ENCODE measurements at places on chromosomes 11 and 22.

GRCh38 chr11:117523680-117524079, 196.0 kb downstream of the CEP164 start:
- DNase-seq, result no peak

GRCh38 chr11:128662076-128662475, 31.8 kb upstream of the FLI1 start:
- no peak for DNase-seq

GRCh38 chr22:25508761-25509321, 55.6 kb upstream of the GRK3 start:
- DNase-seq, result no peak

GRCh38 chr22:24304062-24304675, 33.5 kb downstream of the SPECC1L start:
- DNase-seq, result no peak

DNA sequence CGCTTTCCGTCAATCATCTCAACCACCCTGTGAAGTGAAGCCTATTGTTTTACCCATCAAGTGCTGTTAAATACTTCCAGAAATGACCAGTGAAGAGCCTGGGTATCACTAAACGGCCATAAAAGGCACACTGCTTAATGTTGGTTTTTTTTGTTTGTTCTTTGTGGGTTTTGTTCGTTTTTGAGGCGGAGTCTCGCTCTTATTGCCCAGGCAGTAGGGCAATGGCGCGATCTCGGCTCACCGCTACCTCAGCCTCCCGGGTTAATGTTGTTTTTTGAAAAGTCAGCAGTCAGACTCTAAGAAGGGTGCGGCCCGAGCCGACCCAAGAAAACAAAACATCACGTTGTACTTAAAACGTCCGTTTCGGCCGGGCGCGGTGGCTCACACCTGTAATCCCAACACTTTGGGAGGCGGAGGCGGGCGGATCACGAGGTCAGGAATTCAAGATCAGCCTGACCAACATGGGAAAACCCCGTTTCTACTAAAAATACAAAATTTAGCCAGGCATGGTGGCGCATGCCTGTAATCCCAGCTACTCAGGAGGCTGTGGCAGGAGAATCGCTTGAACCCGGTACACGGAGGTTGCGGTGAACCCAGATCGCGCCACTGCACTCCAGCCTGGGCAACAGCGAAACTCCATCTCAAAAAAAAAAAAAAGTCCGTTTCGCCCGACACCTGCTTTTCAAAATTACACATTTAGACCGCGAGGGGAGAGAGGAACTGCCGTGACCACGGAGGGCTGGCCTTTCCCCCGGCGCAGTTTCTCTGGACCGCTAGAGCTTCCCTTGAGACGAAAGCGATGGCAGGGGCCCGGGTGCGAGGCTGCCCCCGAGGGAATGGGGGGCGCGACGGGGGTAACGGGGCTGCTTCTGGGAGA, 714 bp downstream of the CD59 start:
- DNase-seq, result no peak

DNA sequence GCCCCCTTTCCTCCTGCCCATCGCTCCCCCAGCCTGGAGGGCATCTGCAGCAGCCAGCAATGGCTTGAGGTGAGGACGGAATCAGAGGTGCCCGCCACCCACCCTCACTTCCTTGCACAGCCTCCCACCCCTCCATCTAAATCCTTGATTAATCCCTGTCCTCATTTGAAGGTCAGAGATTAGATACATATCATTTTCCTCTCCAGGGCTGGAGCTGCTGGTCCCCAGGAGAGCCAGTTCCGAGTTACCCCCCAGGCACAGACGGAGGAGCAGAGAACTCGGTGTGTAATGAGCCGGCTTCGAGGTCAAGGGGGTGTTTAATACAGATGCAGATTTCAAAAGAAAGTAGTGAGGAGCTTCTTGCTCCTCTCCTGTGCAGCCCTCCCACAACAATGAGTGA, 542.1 kb downstream of the MN1 start:
- DNase-seq, result no peak

GRCh38 chr11:78857688-78858087, 283.0 kb upstream of the NARS2 start:
- no peak for DNase-seq

DNA sequence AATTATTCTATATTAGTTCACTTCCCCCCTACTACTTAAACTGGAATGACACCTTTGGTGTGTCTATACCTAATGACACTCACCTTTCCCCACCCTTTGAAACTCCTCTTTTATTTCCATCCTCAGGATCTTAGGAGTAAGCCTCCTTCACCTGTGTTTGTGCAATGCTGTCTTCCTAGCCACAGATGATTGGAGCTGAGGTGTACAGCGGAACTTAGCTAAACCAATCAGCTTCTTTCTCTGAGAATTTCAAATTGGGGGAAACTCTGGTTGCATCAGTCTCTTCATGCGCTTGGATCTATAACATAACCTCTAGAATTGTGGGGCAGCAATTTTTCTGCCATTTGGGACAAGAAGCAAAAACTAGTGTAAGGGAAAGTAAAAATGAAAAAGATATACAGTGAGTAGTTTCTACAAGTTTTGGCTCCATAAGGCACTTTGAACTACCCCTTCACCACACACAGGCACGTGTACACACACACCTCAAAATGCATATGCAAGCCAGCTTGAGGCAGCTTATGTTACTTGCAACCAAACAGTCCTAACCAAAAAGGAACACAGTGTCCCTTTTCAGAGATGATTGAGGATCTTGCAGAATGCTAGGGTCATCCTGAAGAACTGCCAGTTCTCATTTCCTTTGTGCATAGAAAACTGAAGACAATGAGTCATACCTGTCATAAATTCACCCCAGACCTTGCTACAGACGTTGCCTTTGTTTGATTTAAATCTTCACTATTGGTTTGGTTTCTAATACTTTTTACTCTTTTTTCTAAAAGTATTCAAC, 36.0 kb upstream of the LDLRAD3 start:
- DNase-seq, result no peak

Measured in NCI-H524 treated with DMSO at 0.1 percent for 48 hours (cell line).